ENCODE measurements at places on chromosomes 5 and 9.

- DNase-seq, result no peak
Observed at GRCh38 chr9:136328011-136328621, 777 bp downstream of the GPSM1 start.

DNA sequence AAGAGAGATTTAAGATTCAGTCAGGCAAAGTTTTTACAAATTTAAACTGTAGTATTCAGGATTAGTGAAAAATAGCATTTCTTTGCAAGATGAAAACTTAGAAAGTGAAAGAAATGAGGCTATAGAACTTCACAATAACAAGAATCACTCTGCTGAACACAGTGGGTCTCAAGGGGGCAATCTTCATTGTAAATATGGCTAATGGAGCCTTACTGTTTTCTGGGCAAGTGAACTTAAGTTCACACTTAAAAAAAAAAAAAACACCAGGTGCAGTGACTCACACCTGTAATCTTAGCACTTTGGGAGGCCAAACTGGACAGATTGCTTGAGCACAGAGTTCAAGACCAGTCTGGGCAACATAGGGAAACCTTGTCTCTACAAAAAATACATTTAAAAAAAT lies 175.9 kb upstream of the SNX2 start:
- DNase-seq, result no peak

- no peak for DNase-seq
Observed at GRCh38 chr5:16574789-16575721, 41.7 kb downstream of the RETREG1 start.

DNA sequence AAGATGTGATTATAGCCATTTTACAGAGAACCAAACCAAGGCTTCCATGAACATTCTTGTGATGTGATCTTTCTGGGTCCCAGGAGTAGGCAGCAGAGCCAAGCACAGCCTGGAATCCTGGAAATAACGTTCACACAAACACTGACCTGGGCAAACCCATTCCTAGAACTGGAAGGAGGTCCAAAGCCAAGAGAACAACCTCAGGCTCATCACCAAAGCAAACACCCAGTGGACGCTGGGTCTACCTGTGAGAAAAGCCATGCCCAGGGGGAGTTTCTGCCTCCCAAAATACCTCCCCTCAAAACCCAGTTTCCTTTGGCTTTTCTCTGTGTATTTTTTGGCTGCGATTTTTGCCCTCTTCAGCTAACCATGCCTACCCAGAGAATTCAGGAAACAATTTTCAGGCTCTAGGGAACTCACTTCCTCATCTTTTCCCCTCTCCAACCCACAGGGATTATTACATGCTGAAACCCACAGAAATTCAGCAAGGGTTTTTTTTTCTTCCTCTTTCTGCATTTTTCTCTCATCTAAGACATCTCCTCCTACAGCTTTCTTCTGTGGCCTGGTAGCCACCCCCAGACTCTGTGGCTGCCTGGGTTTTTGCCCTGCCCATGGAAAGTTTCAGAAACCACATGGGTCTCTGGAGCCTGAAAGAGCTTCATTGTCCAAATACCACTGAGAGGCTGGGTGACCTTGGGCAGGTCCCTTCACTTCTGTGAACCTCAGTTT lies 75.0 kb downstream of the TNC start:
- no peak for DNase-seq

DNA sequence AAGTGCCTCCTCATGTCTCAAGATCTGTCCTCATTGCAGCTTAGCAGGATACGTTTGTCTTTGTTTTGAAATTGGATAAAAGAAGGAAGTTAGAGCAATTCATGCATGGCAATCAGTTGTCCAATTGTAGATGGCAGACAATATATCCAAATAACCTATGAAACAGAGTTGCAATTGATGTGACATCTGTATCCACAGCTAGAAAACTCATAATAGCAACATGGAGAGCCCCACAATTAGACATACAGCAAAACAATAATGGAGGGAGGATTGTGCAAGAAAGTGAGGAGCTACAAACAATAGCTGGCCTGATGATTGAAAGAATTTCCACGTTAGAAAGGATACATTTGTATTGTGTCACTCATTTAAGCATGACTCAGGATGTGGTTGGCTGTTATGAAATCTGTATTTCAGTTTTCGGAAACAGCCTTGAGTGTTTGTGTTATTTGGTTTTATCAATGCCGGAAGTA lies 132.0 kb downstream of the FAM174A start:
- peak; percentile 5 for DNase-seq
